Activated effector memory CD4-positive, alpha-beta T cell treated with Interleukin-2 at 50 U/mL for 16 hours (primary cell): ENCODE measurements at places on chromosomes 16 and 17.

DNA sequence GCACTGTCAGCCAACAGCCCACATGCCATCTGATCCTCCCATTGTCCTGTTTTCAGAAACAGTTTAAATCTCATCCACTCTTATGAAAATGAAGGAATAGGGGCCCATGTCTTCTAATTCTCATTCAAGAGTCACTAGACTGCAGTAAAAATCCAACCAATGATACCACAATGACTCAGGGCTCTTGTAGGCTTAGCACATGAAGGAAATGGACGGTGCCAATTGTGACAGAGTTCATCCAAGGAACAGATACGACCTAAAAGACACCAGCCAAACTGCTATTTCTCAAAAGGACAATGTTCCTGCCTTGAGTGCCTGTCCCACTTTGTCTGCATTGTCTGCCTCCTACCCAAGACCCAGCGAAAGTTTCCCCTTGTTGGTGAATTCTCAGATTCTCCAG lies 204.8 kb upstream of the COX10 start:
- no peak for DNase-seq

- DNase-seq: no peak
Observed at GRCh38 chr17:68238871-68239253, 9.0 kb upstream of the AMZ2 start.

- DNase-seq: no peak
Observed at GRCh38 chr16:14240219-14240843, 169.2 kb downstream of the MRTFB start.

- DNase-seq: no peak
Observed at GRCh38 chr16:87326151-87326571, 9.0 kb upstream of the C16orf95 start.
